ENCODE measurements at places on chromosomes 7 and 10.
A peak's percentile ranks its signal among the peaks of the same experiment; 100 is the strongest.

- DNase-seq: peak; percentile 98
These were observed 590.9 kb upstream of the ANKRD30A start for GRCh38 chr10:36534471-36535002.

GRCh38 chr10:20954519-20954918 lies 57.4 kb upstream of the NEBL start:
- DNase-seq: no peak

- DNase-seq: no peak
These were observed 142.4 kb downstream of the ADCY1 start for GRCh38 chr7:45716380-45717203.

DNA sequence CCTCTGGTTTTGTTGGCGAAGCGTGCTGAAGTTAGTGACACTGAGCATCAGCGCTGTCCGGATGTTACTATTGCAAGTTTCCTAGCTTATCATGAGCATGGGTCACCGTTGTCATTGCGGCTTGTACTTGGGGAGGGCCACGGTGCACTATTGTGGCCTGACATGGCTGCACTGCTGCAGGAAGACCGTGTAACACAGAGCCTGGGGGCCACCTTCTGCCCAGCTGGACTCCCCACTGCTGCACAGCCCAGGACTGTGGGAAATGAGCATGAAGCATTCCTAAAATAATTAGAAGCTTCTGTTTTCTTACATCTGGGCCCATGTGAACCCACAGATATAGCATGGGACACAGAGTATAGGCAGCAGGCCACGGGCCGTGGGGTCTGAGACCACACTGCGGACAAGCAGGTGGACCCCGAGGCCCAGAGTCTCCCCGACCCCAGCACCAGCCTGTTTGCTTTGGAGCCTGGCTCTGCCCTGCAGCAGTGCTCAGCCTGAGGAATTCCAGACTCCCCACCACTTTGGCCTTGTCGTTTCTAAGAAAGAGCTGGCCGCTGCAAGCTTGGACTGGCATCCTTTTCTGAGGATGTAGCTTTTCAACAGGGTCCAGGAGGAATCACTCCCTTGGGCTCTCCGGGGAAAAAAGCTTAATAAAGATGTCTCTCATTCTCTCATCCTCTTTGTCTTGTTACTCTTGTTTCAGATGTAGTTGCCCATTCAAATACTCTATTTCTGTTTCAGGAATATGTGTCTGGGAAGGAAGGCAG lies 179.2 kb downstream of the CCDC3 start:
- DNase-seq: no peak

DNA sequence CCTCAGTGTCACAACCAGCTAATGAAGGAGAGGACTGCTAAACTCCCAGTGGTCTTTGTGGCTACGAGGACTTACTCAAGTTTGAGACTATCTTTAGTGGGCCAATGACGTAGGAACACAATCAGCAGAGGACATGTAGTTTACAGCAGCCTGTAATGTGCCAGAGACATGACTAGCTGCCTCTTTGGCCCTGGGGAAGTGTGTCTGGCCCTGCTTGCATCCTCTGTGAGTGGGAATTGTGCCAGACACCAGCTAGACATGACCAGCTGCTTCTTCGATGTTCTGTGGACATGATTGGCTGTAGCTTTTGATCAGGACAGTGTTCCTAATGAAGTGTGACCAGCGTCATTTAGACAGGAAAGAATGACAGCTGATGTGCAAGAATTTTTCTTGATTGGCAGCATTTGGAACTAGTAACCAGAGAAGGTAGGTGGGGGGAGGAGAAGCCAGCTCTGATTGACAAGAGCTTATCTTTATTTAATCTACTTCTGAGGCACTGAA lies 141.7 kb downstream of the AUTS2 start:
- peak; percentile 31 for DNase-seq

DNA sequence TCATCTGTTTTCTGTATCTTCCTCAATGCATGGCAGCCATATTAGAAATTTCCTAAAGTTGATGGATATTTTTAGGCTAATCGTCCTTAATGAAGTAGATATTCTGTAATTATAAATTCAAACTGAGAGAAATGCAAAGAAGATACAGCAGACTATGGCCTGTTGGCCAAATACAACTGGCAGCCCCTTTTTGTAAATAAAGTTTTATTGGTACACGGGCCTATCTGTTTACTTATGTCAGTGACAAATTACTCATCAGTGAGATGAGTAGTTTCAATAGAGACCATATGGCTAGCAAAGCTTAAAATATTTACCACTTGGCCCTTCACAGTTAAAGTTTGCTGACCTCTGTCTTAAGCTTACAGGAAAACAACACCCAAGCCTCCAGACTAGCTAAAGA lies 112.3 kb downstream of the HTR7 start:
- no peak for DNase-seq

- DNase-seq: no peak
These were observed 56.9 kb downstream of the ZNF727 start for GRCh38 chr7:64101943-64102655.

- no peak for DNase-seq
These were observed 167.5 kb downstream of the ITGB1 start for GRCh38 chr10:32790483-32790882.

DNA sequence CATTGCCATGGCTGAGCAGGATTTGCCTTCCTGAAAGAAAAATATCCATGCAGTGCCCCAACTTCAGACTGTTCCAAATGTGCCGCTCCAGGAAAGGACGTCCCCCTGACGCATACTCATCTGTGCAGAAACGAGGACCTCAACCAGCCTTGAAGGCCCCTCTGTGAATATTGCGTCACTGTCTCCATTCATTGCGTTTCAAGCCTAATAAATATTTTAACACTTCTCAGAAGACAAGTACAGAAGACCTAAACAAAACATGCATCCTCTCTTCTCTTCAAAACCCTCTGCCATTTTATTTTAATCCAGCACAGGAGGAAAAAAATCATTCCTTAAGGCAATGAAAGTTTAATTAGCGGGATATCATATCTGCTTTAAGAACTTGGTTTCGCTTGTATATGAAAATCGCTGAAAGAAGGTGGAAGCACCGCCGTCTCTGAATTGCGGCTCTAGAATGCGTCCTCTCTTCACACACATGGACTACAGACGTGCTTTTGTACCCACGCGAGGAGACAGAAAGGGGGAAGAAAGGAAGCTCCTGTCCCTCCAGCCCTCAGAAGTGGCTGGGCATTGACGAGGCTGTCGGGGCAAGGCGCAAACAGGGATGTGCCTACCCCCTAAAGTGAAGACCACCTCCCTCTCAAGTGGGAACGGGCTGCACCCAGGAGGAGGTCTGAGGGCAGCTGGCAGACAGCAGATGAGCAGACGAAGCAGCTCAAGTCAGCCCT lies 36.8 kb downstream of the RGS10 start:
- no peak for DNase-seq

- DNase-seq: peak; percentile 58
These were observed 174.4 kb downstream of the ST7 start for GRCh38 chr7:117127585-117128168.

DNA sequence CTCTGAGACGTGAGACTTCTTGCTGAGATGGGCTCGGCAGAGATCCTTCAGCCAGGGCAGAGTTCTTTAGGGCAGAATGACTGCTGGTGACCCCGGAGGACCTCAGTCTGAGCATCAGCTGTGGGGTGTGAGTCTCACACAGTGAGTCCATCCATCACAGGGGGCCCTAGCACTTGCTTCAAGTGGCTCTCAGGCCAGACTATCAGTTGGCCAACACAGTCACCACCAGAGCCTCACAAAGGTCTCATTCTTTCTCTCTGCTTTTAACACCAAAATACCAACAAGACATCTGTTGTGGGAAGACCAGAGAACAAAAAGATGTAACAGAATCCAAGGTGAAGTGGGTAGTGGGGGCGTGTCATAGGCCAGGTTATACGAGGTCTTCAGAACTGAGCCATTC lies 345.6 kb upstream of the NRP1 start:
- no peak for DNase-seq

DNA sequence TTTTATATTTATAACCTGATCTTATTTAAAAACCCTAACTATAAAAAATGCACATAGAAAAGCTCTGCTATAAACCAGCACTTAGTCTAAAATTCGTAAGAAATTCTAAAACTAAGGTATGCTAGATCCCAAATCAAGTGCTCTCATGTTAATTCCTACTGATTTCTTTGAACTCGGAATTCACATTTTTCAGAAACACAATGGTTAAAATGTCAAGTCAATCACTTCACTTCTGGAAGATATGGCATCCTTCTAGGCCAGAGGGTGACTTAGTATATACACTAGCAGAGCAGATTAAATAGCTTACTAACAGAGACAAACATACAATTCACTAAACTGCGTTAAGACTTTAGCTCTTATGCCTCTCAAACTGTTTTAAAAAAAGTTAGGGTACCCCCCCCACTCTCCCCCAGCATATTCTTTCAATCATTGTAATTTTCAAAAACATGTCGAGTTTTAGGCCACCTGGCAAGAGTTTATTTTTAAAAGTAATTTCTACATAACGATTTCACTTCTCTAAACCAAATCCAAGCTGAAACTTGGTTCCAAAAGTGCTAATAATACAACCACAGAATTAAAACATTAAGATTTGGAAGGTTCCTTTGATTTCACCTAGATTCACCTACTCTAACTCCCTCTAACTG lies 129.4 kb downstream of the NRBF2 start:
- no peak for DNase-seq

GRCh38 chr10:88138319-88138848 lies 275.0 kb downstream of the PTEN start:
- no peak for DNase-seq

GRCh38 chr10:105993609-105994008 lies 1170.9 kb downstream of the SORCS1 start:
- no peak for DNase-seq

- DNase-seq: peak; percentile 60
These were observed 6.3 kb downstream of the NAT16 start for GRCh38 chr7:101173752-101174244.

DNA sequence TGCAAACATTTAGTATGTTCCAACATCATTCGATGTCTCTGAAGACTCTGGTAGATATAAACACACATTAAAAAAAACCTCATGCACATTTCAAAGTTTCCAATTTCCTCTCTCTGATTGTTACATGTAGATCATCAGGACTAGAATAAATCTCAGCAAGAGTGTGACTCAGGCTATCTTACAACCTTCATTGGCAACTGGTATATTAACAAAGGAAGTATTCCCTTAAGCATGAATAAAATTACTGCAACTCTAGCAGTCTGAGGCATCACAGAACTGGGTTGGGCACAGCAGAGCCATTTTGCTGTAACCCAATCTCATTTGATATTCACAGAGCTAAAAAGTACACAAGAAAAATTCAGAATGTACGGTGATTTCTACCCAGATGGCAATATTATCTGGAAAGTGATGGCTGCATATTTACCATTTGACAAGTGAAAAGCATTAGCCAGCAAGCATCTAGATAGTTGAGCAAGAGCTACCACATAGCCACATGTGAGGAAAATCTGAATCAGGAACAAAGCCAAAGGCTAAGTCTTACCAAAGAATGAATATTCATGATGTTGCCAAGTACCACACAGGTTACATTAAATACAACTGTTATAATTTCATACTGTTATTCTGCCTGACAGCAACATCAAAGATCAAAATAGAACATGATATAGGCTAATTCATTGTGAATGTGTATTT lies 232.2 kb downstream of the CRPPA start:
- DNase-seq: no peak

DNA sequence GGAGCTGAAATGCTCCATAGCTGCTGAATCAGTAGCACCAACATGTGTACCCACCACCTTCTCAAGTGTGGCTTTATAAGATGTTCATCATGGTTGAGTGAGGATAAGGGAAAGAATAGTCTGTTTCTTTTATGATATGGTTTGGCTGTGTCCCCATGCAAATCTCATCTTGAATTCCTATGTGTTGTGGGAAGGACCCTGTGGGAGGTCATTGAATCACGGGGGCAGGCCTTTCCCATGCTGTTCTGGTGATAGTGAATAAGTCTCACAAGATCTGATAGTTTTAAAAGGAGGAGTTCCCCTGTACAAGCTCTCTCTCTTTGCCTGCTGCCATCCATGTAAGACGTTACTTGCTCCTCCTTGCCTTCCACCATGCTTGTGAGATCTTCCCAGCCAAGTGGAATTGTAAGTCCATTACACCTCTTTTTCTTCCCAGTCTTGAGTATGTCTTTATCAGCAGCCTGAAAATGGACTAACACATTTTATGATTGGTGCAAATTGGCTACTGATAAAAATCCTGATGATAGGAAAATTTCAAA lies 799.9 kb downstream of the TNS3 start:
- no peak for DNase-seq

GRCh38 chr7:77538281-77539212 lies 1.5 kb downstream of the PTPN12 start:
- DNase-seq: peak; percentile 43

DNA sequence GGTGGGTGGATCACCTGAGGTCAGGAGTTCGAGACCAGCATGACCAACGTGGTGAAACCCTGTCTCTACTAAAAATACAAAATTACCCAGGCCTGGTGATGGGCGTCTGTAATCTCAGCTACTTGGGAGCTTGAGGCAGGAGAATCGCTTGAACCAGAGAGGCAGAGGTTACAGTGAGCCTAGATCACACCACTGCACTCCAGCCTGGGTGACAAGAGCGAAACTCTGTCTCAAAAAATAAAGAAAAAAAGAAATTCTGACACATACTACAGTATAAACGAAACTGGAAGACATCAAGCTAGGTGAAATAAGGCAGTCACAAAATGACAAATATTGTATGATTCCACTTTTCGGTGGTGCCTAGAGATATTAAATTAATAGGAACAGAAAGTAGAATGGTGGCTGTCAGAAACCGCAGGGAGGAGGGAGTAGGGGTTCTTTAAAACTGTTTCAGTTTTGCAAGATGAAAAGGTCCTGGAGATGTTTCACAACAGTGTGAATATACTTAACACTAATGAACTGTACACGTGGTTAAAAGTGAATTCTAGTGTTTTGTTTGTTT lies 23.2 kb downstream of the PILRA start:
- DNase-seq: no peak

GRCh38 chr7:151007469-151007898 lies 16.7 kb downstream of the NOS3 start:
- no peak for DNase-seq

- no peak for DNase-seq
These were observed 34.8 kb downstream of the BNIP3 start for GRCh38 chr10:131946880-131947279.

GRCh38 chr7:121079425-121080169 lies 91.1 kb downstream of the CPED1 start:
- DNase-seq: peak; percentile 37

GRCh38 chr10:114334301-114334700 lies 70.0 kb downstream of the AFAP1L2 start:
- DNase-seq: peak; percentile 68

- peak; percentile 61 for DNase-seq
These were observed 6.0 kb upstream of the CUEDC2 start for GRCh38 chr10:102438374-102438773.

DNA sequence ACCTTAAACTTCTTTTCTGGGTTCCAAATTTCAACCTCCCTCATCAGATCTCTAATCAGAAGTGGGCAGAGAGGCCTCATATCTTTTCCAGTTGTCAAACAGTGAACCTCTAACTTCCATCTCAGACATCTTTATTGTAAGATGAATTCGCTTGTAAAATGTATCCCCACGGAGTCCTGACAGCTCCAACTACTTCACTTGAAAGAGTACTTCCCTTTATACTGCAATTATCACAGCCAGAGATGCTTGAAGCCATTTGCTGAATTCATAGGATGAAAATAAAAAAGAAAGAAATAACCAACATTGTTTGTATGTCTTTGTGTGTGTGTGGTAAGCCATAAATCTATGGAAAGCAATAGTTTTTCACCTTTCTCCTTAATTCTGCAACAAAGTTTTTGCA lies 175.2 kb downstream of the GRM3 start:
- DNase-seq: no peak

GRCh38 chr7:127858091-127858914 lies 172.9 kb downstream of the LRRC4 start:
- no peak for DNase-seq

GRCh38 chr10:51675088-51675487 lies 24.3 kb downstream of the CSTF2T start:
- DNase-seq: no peak

- no peak for DNase-seq
These were observed 51.7 kb downstream of the SMURF1 start for GRCh38 chr7:99092064-99092720.
